ENCODE measurements at places on chromosomes 1 and 21.

DNA sequence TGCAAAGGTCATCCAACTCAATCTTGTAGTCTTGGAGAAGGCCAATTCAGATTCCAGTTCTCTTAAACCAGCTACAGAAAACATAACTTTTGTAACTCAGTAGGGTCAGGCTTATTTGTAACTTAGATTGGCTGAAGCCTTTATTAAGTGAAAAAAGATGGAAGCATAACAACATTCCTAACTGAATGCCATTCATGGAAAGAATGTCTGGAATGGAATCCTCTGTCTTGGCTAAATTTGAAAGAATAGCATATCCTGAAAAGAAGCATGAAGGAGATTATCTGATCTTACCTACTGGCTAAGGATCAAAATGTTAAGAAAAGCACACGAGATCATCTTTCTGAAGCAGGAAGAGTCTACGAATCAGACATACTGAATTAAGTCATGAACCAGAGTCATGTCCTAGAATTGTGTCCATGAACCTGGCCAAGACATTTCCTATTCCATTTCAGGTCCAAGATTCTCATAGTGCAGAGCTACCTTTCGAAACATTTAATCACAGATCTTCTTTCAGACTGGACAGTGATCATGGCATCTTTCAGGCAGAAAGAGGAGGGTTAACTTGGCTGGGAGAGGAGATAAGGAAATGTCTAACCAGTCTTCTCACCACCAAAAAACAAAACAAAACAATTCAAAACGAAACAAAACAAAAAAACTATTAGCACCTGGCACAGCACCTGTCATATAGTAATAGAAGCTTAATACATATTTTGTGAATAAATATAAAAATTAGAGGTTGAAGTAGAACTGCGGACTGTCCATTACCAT is 75.6 kb downstream of the XCL2 start:
- DNase-seq, result no peak

DNA sequence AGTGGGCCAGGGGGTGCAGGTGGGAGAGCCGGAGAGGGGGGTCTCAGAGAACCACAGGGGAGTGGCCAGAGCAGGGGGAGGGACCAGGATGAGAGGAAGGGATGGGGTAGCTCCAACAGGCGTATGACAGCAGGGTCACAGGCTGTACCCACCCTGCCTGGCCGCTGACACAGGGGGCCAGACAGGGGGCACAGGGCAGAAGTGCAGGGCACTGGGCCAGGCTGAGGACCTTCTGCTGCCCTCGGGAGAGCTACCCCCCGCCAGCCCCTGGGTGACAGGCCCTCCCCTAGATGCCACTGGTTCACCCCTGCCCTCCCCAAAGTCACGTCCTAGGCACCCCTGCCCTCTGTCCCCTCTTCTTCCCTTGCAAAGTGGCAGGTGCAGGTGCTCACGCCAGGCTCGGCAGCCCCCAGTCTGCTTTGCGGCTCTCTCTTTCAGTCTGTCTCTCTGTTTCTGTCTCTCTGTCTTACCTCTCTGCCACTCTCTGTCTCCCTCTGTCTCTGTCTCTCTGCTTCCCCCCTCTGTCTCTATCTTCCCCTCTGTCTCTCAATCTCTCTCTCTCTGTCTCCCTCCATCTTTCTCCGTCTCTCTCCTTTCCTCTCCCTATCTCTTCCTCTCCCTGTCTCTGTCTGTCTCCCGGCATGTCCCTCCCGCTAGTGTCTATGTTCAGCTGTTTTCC is 48.5 kb downstream of the WNT9A start:
- no peak for DNase-seq

GRCh38 chr1:39462074-39462473 is 29.4 kb upstream of the BMP8A start:
- no peak for DNase-seq

GRCh38 chr1:17274186-17275170 is 25.6 kb downstream of the PADI3 start:
- peak; percentile 10 for DNase-seq

- DNase-seq, result no peak
Observed at GRCh38 chr1:153210206-153210605, 7.0 kb downstream of the LELP1 start.

GRCh38 chr1:88394958-88395357 is 289.1 kb upstream of the PKN2 start:
- DNase-seq, result no peak

DNA sequence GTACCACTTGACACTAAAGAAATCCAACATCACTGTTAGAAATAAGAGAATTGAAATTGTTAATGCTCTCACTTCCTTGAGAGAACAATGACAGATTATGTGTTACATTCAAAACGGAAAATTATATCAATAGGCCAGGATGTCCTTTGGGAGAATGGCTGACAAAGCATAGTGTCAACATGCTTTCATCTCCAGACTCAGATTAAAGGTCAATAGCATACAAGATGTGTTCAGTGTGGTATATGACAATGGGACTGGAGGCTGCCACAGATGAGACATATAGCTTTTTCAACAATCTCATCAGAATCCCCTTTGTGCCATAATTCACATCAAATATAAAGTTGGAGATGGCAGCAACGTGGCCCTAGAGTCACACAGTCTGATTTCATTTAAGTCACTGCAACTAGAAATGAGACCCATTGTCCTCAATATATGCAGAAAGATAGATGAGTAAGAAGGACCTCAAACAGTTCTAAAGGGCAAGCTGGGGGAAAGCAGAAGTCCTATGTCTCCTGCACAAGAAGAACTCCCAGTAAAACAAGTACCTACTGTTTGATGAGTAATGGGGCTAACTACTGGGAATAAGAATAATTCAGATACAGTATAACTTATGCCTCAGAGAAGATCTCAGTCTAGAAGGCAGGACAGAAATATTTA is 327.9 kb downstream of the TTLL7 start:
- DNase-seq, result no peak

GRCh38 chr21:42002421-42002958 is 7.7 kb downstream of the ZBTB21 start:
- peak; percentile 86 for DNase-seq

DNA sequence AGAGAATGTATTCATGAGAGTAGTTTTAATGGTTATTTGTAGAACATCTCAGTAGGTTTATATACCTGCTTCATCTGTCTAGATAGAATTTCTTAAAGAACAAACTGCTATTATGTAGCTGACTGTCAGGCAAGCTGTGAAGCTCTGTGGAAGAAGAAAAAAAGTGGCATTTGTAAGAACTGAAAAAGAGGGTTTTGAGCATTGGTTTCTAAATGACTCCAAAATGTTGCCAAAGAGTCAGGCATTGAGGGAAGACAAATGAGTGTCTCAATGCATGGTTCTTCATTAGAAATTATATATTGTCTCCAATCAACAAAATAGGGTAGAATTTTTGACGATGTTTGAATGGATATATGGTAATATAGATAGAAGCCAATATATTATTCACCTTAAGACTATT is 1276.1 kb downstream of the KCNT2 start:
- no peak for DNase-seq

DNA sequence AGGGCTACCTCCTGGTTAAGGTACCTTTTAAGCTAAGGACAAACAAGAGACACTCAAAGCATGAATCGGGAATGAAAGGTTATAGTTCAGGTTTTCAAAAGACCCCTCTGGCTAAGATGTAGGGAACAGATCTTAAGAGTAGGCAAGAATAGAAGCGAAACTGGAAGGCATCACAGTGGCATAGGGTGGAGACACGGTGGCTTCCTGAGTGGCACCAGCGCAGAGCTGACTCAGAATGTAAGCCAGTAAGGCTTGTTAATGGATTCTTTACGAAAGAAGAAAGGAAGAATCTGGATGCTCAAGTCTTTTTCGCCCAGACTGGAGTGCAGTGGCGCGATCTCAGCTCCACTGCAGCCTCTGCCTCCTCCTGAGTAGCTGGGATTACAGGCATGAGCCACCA is 21.2 kb downstream of the PADI6 start:
- DNase-seq, result no peak

- DNase-seq, result no peak
Observed at GRCh38 chr1:183945428-183946319, 91.9 kb downstream of the COLGALT2 start.

GRCh38 chr1:2459757-2460156 is 16.3 kb upstream of the PLCH2 start:
- DNase-seq, result no peak

- no peak for DNase-seq
Observed at GRCh38 chr1:205210756-205211168, 740 bp downstream of the DSTYK start.

DNA sequence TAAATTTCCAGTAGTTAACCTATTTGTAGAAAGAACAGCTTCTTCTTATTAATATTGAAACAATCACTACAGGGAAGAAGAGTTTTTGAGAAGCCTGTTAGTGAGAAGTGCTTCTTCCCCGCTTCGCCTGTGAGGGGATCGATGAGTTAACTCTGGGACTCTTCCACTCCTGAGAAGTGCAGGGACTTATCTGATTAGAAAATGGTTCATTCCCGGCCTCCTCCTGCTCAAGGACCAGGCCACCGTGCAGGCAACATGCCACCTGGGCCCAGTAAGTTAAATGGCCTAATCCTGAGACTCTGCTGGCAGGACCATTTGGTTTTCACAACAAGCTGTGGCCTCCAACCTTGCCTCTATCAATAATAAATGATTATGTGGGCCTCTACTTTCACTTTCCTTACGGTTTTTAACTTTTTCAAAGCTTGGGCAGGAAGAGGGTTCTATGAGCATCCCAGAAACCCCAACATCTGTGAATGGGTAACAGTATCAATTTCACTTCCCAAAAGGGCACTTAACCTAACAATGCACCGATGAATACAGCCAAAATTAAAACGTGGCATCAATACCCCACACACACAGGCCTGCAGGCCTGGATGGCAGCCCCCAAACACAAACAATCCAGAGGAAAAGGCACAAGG is 33.1 kb downstream of the SIPA1L2 start:
- DNase-seq, result no peak

- no peak for DNase-seq
Observed at GRCh38 chr1:72649211-72649888, 367.0 kb upstream of the NEGR1 start.

DNA sequence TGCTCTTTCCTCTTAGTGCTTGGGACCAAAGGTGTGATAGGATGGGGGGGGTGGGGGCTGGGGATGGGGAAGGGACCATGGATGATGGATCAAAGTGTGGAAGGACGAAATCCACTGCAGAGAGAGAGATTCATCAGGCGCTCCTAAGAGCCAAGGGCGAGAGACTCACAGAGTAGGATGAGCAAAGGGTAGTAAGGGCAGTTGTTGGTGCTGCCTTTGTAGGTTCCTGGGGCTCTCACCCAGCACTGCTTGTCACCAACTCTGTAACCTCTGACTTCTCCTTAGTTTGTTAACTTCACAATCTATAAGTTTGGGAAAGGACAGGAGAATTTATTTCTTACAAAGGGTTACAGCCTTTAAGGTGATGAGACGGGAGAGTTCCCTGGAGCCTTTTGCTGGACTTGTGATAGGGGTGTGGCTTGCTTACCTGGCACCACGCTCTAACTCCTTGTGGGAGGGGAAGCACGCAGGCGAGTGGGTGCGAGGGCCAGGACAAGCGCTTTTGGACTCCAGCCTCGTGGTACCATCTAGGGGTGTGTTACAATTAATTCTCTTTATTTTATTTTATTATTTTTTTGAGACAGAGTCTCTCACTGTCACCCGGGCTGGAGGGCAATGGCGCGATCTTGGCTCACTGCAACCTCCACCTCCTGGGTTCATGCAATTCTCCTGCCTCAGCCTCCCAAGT is 1.6 kb upstream of the PDXK start:
- DNase-seq, result no peak

- peak; percentile 5 for DNase-seq
Observed at GRCh38 chr1:77126307-77126706, 92.9 kb downstream of the PIGK start.

DNA sequence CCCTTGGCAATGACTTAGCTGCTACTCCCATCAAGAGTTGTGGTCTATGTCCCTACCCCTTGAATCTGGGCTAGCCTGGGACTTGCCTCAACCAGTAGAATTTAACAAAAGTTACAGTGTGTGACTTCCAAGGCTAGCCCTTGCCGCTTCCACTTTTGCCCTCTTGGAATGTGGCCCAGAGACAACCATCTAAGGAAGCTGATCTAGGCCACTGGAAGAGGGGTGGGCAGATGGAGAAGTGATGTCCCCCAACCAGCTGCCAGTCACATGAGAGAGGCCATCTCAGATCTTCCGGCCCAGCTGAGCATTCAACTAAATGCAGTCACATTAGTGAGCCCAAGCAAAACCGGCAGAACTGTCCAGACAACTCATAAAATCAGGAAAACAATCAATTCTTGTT is 115.1 kb downstream of the TOMM20 start:
- DNase-seq, result no peak

DNA sequence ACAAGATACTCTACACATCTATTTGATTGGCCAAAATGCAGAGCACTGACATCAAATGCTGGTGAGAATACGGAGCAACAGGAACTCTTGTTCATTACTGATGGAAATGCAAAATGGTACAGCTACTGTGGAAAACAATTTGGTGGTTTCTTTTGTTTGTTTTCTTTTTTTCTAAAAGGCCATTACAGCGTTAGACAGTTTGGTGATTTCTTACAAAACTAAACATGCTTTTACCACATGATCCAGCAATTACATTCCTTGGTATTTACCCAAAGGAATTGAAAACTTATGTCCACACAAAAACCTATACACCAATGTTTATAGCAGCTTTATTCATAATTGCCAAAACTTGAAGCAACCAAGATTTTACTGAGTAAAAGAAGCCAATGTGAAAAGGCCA is 66.4 kb upstream of the FBXO28 start:
- no peak for DNase-seq

DNA sequence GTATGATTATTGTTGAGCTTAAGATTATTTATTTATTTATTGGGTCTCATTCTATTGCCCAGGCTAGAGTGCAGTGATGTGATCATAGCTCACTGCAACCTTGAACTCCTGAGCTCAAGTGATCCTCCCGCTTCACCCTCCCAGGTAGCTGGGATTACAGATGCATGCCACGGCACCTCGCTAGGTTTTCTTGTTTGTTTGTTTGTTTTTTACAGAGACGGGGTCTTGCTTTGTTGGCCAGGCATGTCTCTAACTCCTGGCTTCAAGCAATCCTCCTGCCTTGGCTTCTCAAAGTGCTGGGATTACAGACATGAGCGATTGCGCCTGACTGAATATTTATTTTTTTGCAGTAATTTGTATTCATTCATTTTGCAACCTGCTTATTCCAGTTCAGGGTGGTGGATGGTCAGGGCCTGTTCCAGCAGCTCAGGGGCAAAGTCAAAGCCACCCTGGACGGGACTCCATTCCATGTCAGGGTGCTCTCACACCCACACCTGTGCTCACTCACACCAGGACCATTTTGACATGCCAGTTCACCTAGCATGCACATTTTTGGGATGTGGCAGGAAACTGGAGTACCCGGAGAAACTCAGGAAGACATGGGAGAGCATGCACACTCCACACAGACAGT is 29.6 kb upstream of the RASAL2 start:
- no peak for DNase-seq
